T follicular helper cell (primary cell): ENCODE measurements at places on chromosomes 5 and 9.

GRCh38 chr9:14415947-14416346, 102.0 kb upstream of the NFIB start:
- no peak for DNase-seq

DNA sequence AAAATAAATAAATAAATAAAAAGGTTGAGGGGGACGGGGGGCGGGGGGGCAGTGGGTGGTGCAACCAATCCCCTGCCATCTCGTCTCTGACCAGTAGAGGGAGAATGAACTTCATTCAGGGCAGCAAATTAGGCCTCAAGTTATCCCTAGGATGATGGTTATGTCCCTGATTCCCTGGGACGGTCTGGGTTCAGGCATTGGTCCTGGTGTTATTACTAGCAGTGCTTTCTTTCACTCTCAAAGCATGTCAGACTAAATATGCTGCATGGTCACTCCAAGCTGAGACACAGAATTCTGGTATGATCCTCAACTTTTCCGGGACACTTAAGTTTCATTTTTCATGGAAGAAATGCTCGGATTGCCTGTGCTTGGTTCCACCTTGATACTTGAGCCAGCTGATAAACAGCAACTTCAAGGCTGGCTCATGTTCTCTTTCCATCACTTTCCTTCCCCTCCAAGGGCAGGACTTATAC, 59.4 kb downstream of the DAP start:
- no peak for DNase-seq

DNA sequence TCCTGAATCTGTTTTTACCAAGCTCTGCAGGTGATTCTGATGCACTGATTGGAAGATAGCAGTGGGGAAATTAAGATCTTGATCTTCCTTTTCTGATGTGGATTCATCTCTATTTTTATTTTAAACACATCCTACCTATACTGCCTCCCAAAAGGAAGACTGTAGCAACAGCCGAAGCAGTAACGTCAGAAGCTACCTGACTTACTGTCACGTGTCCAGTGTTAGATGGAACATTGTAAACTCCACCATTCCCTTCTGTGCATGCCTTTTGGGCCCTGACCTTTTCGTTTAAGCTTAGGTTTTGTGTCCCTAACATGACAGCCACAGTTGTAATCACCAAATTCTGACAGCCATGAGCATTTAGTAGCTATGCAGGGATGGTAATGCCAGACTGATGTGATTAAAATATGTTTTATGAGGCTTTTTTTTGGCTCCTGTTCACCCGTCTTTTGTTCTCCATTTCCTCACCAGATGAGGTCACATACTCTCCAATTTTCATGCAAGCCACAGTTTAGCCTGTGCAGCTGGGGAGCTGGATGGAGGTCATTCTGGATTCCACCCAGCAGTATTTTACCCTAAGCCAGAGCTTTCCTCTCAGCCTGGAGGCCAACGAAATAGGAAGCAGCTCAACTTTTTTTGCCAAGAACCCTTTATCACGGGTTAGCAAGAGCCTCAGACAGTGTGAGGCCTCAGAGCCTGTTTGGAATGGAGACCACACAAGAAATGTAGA, 15.6 kb upstream of the FOXD1 start:
- DNase-seq: no peak

DNA sequence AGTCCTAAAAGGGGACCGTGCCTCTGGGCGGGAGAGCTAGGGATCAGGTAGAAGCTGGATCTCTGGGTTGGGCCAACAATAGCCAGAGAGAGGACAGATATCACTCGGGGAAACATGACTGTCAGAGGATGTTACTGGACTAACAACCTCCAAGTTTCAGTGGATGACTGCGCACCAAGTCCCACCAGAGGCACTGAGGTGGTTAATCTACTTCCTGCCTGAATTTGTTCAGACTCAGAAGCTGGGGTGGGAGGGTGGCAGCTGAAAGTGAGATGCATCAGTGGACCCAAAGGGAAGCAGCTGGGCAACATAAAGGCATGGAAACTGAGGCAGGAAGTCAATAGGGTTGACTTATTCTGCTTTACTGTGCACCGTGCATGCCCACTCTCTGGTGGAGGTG, 130.1 kb upstream of the SLC44A1 start:
- no peak for DNase-seq

- DNase-seq: no peak
Measured at GRCh38 chr5:111968459-111968858, 211.5 kb upstream of the NREP start.

DNA sequence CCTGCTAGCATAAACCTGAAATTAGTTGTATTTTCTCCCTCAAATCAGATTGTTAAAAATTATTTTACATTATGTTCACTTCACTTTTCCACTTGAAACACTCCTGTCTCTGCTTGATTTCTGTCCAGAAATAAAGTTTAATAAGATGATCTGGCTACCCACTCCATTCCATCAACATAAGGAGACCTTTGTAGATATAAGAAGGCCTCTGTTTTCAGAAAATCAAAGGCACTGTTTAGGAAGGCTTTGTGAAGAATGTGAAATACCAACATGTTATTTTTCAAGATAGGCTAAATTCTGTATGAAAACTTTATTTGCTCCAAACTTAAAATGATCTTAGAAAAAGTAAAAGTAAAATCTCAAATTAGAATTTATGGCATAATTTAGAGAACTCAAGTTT, 15.1 kb downstream of the RHOBTB3 start:
- DNase-seq: no peak

GRCh38 chr9:36317766-36318165, 59.5 kb upstream of the GNE start:
- no peak for DNase-seq
